GM23338 (cell line): ENCODE measurements at places on chromosomes 11 and 22. TPM values are rescaled to one million over a fixed set of nuclear protein-coding genes. Genes with fewer than 3 reads are reported as not detected.
A peak's percentile ranks its signal among the peaks of the same experiment; 100 is the strongest.

Gene MRGPRF
- 9.0 and 10.8 TPM in 2 replicates for total RNA-seq

Gene FBLN1
- 134 and 137 TPM in 2 replicates for total RNA-seq

Gene GRIA4
- 45.5 and 71.1 TPM in 2 replicates for total RNA-seq

Gene HEPHL1
- 0.04 and 0.07 TPM in 2 replicates for total RNA-seq

Gene FGF4
- total RNA-seq = 9.2 and 13.1 TPM in 2 replicates

Gene GAL3ST3
- 48.0 and 63.4 TPM in 2 replicates for total RNA-seq

Gene NAT10
- total RNA-seq = 55.5 and 58.8 TPM in 2 replicates

Gene SHANK3
- total RNA-seq = 4.9 and 5.1 TPM in 2 replicates

Gene P2RY2
- total RNA-seq = 0.85 and 1.6 TPM in 2 replicates

Gene OR8D4
- total RNA-seq = 0.14 and 0.74 TPM in 2 replicates

Gene F2
- 0.21 TPM in 1 of 2 replicates, not detected in the other for total RNA-seq

Gene OR4A16
- total RNA-seq = not detected in 2 replicates

- DNase-seq = peak; percentile 68
These were observed 6.9 kb downstream of the DPAGT1 start for GRCh38 chr11:119094816-119095065.

GRCh38 chr11:58028687-58029411 is 1.9 kb upstream of the OR6Q1 start:
- DNase-seq = no peak

DNA sequence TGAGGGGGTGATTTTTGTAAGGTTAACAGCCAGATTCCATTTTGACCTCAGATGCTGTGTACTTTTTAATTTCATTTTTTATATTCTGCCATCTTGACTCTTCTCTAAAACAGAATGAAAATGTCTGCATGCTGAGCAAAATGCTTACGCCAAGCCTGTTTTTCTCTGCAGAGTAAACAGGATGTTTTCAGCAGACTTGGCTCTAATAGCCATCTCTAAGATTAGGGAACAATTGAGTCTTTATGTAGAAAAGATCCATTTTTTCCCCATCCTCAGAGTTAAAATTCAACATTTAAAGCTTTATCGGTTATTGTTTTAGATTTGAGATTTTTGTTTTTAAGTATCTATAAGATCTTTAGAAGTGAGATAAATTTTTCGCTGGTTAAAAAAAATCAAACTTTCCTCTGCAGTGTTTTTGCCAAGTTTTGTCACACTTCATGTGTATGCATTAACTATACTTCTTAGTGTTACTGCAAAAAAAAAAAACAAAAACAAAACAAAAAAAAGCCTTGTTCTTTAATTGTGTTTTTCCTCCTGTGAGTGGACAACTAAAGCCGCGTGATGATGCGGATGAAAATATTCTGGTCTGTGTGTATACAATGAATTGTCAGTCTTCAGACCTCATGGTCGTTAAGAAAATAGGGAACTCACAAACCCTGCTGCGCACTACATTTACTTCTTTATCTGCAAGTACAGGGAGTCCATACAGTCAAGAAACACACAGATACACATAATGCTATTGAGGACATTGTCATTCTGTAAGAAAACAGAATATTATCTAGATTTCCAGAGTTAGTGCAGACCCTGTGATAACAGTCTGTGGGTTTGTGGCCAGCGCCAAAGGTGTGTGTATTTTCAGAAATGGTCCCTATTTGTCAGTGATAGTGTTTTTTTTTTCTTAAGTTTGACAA is 17.5 kb upstream of the ADSL start:
- DNase-seq = no peak

DNA sequence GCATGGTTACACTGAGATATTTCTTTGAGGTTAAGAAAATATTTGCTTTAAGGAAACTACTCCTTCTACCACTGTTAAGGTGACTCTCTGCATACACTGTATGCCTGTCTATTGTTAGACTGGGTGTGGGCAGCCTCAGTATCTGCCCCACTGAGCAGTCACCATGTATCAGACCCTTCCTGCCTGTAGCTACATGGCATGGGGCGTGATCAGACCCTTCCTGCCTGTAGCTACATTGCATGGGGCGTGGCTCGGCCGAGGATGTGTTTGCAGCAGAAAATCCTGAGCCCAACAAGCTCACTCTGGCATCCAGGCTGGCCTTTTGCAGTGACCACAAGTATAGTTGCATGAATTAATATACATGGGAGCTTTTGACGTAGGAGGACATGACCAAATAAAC is 669.4 kb downstream of the OPCML start:
- no peak for DNase-seq

GRCh38 chr11:2306452-2306823 is 4.6 kb downstream of the TSPAN32 start:
- no peak for DNase-seq

DNA sequence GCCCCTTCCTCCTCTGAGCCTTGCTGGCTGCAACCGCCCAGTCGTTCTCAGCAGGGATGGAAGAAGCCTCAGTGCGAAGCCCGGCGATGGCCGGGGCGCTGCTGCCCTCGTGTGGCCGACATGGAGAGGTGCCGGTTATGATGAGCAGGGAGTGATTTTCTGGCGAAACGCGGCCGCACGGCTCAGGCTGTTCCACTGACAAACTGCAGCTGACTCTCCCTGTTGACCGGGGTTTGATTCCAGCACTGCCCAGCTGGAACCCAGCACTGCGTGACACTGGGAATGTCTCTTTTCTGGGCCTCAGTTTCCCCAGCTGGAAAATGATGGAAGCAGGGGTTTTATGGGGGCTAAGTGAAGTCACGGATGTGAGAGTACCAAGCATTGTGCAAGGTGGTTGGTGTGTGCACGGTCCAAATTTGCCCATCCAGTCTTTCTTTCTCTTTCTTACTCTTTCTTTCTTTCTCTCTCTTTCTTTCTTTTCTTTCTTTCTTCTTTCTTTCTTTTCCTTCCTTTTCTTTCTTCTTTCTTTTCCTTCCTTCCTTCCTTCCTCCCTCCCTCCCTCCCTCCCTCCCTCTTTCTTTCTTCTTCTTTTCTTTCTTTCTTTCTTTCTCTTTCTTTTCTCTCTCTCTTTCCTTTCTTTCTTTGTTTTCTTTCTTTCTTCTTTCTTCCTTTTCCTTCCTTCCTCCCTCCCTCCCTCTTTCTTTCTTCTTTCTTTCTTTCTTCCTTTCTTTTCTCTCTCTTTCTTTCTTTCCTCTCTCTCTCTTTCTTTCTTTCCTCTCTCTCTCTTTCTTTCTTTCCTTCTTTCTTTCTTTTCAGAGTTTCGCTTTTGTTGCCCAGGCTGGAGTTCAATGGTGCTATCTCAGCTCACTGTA is 25.8 kb upstream of the MPPED1 start:
- peak; percentile 88 for DNase-seq

GRCh38 chr11:35620795-35621194 is 2.5 kb downstream of the FJX1 start:
- no peak for DNase-seq

DNA sequence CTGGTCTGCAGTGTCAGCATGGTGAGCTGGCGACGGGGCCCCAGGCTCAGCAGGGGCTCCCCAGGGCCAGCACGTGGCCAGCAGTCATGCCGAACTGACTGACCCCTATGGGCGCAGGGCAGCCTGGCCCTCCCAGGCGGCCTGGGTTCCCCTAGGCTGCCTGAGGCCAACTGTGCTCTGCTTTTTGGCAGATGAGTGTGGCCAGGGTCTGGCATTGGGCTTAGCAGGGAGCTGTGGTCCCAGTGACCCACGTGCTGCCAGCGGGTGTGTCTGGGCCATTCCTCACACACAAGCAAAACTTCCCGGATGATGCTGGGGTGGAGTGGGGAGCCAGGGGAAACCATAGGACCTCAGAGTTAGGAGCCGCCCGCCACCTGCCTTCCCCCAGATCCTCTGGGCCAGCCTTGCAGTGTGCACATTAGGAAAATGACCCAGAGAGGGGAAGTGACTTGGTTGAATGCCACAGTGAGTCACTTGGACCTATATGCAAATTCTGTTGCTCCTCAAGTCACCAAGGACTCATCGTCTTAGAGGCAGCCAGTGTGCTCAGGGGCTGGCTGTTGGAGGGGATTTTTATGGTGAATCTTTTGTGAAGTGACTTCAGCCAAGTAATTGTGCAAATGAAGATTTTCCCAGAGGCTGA is 6.5 kb downstream of the ADORA2A start:
- no peak for DNase-seq

GRCh38 chr22:30212363-30212995 is 34.1 kb downstream of the LIF start:
- DNase-seq = no peak

- DNase-seq = peak; percentile 61
These were observed 667 bp downstream of the RAB6A start for GRCh38 chr11:73760135-73760678.
